HFF-Myc (cell line): ENCODE measurements at places on chromosomes 4 and X.

DNA sequence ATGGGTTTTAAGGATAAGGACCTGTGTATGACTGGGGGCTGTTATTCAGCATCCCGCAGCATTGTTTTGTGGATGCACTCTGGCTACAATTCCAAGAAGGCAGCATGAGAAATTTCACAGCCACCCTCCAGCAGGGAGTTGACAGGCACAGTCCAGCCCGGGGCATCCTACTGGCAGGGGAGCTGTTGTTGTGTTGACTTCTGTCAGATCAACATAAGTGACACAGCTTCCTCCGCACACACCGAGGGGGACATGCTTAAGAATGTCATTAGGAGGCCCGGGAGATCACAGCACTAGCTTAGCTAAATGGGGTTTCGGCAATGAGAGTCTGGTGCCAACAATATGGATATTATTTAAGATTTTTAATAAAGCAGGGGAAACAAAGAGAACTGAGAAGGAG, 326.5 kb downstream of the ASMT start:
- DNase-seq = no peak

DNA sequence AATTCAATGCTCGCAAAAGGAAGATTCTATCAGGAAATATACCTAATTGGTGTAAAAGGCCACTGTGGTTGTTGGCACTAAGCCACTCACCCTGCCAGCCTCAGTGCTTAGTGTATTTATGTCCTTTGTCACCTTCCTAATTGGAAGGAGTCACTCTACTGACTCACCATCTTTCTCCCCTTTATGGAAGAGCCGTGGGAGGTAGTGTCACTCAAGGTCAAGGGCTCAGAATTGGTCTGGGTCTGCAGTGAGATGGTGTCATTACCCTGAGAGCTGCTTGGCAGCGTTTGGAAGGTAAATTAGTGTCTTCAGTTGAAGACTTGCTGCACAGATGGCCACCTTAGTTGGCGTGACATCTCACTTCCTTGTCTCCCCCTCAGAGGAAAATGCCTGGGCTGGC, 41.7 kb upstream of the CDKN2AIP start:
- DNase-seq = no peak

- DNase-seq = no peak
These were observed 123.3 kb downstream of the MBNL3 start for GRCh38 chrX:132365490-132365889.

- DNase-seq = no peak
These were observed 79.9 kb downstream of the ZFX start for GRCh38 chrX:24229400-24229879.
